ENCODE measurements at places on chromosomes 4 and X. TPM values are rescaled to one million over a fixed set of nuclear protein-coding genes. Genes with fewer than 3 reads are reported as not detected.

GRCh38 chrX:67353651-67354370 is 190.0 kb upstream of the AR start:
- no peak overlapping the region for H3K4me3 ChIP-seq
- no peaks in the 10 kb centered on the region for H3K27me3 ChIP-seq
- H3K4me1 ChIP-seq: no peaks in the 10 kb centered on the region
- no peak overlapping the region for H3K27ac ChIP-seq

DNA sequence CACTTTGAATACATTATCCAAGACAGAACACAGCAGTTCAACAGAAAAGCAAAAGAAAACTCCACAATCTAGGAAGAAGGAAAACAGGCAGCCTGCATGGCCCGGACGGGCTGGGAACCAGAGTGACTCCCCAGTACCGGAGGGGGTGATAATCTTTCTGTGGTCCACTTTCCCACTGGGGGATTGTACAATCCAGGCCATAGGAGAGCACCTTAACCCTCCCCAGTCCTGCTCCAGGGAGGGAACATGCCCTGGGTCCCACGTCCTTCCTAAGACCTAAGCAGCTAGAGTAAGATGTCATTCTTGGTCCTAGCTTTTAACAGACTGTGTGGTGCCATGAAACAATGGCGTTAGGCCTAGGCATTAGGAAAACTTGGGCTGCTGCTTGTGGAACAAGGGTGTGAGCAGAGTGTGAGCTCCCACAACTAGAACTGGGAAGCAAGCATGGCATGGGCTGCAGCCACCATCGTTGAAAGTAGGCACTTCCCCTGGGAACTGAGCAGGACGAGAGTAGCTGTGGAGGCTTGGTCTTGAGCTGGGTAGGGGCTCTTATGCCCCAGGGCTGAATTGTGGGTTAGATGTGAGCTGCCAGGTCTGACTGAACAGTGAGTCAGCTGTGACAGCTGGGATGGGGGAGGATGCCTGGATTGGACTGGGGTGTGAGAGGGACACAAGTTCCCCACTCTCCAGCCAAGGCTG is 42.4 kb downstream of the NAT8L start:
- H3K4me3 ChIP-seq: no peak overlapping the region
- H3K4me1 ChIP-seq: peaks cover 3% of the 10 kb centered on the region
- DNase-seq: peak; percentile 31
- peaks cover 6% of the 10 kb centered on the region for H3K36me3 ChIP-seq
- H3K27ac ChIP-seq: no peak overlapping the region

DNA sequence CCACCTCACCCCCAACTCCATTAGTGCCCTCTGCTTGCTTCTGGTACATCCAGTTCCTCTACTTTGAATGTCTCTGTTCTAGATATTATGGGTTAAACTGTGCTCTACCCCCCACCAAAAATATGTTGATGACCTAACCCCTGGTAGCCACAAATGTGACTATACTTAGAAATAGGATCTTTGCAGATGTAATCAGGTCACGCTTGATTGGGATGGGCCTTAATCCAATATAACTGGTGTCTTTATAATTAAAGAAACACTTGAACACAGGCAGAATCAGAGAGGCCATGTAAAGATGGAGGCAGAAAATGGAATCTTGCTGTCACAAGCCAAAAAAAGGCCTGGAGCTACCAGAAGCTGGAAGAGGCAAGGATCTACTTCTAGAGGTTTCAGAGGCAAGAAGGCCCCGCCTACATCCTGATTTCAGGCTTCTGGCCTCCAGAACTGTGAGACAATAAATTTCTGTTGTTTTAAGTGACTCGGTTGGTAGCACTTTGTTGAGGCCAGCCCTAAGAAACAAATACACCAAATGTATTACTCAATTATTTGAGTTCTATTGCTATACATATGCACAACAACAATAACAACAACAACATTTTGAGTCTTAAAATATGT is 220.0 kb downstream of the PPP3CA start:
- peaks cover 8% of the 10 kb centered on the region for H3K4me1 ChIP-seq
- H3K36me3 ChIP-seq: peaks cover 4% of the 10 kb centered on the region
- no peak overlapping the region for H3K4me3 ChIP-seq
- no peak overlapping the region for H3K27ac ChIP-seq
- no peaks in the 10 kb centered on the region for H3K27me3 ChIP-seq

The CFAP97 gene
- 59.3 TPM for total RNA-seq

DNA sequence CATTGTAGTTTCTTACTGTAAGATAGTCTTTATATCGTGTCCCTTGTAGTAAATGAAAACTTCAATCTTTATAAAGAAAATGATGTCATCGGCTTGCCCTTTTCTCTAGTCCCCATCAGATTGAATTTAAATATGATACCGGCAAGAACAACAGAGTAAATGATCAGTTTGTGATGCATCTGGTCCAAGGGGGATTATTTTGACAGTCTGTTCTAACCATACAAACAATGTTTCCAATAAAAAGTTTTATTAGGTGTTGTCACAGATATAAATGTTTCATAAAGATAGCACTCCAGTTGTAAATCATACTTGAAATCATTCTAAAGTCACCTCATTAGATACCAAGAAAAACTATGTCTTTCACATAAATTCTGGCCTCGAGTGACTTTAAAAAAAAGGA is 72.3 kb downstream of the SLC9A6 start:
- no peak overlapping the region for H3K4me3 ChIP-seq
- DNase-seq: no peak
- no peak overlapping the region for H3K27ac ChIP-seq

- H3K4me1 ChIP-seq: peaks cover 22% of the 10 kb centered on the region
- no peaks in the 10 kb centered on the region for H3K27me3 ChIP-seq
- peaks cover 17% of the 10 kb centered on the region for H3K36me3 ChIP-seq
- DNase-seq: no peak
Measured at GRCh38 chr4:2583517-2583916, 47.1 kb downstream of the FAM193A start.

- H3K4me3 ChIP-seq: peak overlapping the region; percentile 85
- no peaks in the 10 kb centered on the region for H3K36me3 ChIP-seq
- H3K27me3 ChIP-seq: no peaks in the 10 kb centered on the region
- peak overlapping the region; percentile 82 for H3K27ac ChIP-seq
- peaks cover 30% of the 10 kb centered on the region for H3K4me1 ChIP-seq
Measured at GRCh38 chrX:53440621-53441517, 6.7 kb upstream of the HSD17B10 start.

DNA sequence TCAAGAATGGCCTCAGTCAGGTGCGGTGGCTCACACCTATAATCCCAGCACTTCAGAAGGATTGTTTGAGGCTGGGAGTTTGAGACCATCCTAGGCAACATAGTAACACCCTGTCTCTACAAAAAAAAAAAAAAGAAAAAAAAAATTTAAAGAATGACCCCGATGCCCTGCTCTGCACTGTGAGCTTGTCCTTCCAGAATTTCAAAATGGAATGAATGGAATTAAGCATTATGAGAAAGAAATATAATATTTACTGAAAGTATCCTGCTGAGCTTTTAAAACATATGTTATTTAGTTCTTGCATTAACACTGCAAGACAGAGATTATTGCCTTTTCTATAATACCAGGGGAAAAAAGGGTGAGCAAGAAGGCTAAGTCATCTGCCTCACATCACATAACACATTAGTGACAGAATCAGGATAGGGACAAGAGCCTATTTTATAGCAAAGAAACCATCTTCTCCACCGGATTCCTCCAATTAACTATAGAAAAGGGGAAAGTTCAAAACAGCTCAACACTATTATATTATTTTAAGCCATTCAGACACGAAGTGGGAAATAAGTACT is 41.9 kb upstream of the GAB1 start:
- no peak overlapping the region for H3K27ac ChIP-seq
- no peak overlapping the region for H3K4me3 ChIP-seq
- H3K36me3 ChIP-seq: no peaks in the 10 kb centered on the region
- no peaks in the 10 kb centered on the region for H3K4me1 ChIP-seq
- no peak for DNase-seq
- no peaks in the 10 kb centered on the region for H3K27me3 ChIP-seq

DNA sequence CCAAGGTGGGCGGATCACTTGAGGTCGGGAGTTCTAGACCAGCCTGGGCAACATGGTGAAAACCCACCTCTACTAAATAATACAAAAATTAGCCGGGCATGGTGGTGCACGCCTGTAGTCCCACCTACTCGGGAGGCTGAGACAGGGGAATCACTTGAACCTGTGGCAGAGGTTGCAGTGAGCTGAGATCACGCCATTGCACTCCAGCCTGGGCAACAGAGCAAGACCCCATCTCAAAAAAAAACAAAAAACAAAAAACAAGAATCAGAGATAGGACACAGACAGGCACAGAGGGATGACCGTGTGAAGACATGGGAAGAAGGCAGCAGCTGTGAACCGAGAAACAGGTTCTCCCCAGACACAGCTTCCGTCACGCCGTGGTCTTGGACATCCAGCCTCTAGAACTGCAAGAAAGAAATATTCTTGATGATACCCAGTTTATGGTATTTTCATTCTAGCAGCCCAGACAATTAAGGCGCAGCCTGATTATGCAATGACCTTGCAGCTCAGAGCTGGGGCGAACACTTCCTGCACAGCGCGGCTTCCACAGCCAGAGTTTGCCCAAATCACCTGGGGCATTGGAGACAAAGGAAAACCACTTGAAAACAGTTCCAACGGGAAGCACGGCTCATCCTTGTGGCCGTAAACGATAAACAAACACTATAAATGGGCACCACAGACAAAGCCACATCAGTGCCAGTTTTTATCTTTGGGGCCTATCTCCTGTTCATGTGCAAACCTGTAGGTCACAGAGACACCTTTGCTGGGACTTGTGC is 4.2 kb upstream of the ARSD start:
- no peak for DNase-seq
- no peak overlapping the region for H3K4me3 ChIP-seq
- peaks cover 4% of the 10 kb centered on the region for H3K27me3 ChIP-seq

The KIF4A gene
- 19.4 TPM for total RNA-seq

The ARHGAP4 gene
- total RNA-seq: 135 TPM

The PIN4 gene
- 10.8 TPM for total RNA-seq

GRCh38 chrX:49951524-49952193 is 29.3 kb downstream of the CLCN5 start:
- H3K36me3 ChIP-seq: no peaks in the 10 kb centered on the region
- no peak overlapping the region for H3K27ac ChIP-seq
- DNase-seq: no peak

DNA sequence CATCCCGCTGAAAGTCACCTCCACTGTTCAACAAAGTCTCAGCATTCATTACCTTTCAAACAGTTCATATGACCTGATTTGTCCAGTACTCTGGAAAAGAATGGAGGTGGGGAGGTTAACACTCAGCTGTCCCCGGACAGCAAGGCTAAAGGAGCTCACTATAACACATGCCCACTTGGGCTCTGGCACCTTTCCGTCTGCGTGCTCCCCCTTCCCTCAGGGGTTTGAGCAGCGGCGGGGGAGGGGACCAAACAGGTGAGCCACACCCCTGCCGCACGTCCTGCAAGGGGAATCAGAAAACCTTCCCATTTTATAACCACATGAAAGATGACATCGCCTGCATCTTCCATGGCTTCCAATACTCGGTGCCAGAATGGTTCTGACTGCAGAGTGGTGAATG is 39.9 kb upstream of the NFXL1 start:
- no peak for DNase-seq
- H3K4me1 ChIP-seq: no peaks in the 10 kb centered on the region
- no peaks in the 10 kb centered on the region for H3K36me3 ChIP-seq
- H3K27me3 ChIP-seq: peaks cover 3% of the 10 kb centered on the region
- no peak overlapping the region for H3K4me3 ChIP-seq
